ENCODE measurements at places on chromosomes 6 and 20. TPM values are rescaled to one million over a fixed set of nuclear protein-coding genes. Genes with fewer than 3 reads are reported as not detected.

The PHF10 gene
- 95.8 TPM for total RNA-seq

The GGTLC1 gene
- total RNA-seq, result not detected

The HLA-DQA1 gene
- 2.2 TPM for total RNA-seq

The KCNG1 gene
- 4.0 TPM for total RNA-seq

The SLC24A3 gene
- total RNA-seq, result 0.07 TPM

The SLC22A7 gene
- total RNA-seq, result not detected

The LGSN gene
- total RNA-seq, result not detected

The MYO6 gene
- 5.8 TPM for total RNA-seq

The SLC22A2 gene
- total RNA-seq, result not detected

The SIRPB1 gene
- 1.6 TPM for total RNA-seq

Data from activated T-cell treated with anti-CD3 and anti-CD28 coated beads, Interleukin-2, amount 50 U/mL, for 72 hours (primary cell).